Activated CD8-positive, alpha-beta T cell treated with anti-CD3 and anti-CD28 coated beads, Interleukin-2, amount 10 ng/mL, durations not matched to agents 7 days and 5 days (primary cell): ENCODE measurements at places on chromosomes 3 and 15.

DNA sequence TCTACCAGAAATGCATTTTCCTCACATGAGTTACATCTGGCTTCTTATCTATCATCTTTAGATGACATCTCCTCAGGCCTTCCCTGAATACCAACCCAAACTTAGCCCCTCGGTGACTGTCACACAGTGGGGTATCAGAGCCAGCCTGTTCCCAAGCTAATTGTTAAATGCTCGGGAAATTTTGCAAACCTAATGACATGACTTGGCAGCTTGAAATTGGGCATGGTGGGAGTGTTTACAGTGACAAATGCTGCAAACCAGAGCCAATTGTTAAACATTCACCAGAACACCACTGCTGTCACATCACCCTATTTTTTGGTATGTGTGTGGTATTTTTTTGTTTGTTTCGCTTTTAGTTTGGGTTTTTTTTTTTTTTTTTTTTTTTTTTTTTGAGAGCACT, 130.8 kb downstream of the HCN4 start:
- DNase-seq, result no peak

DNA sequence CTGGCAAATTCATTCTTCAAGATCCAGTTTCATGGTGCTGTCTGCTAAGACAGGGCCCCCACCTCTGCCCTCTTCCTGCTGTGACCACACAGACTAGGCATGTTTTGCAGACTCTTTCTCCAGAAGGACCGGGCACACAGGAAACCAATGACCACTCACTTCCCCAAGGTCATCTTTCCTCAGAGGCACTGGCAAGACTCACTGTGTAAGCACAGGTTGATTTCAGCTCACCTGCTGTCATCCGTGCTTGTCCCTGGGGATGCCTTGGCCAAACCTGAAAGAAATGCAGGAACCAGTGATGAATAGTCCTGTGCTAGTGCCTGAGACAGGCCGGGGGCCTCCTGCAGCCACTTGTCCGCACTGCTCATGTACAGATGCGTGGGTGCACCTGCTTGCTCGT, 33.5 kb downstream of the ALS2CL start:
- DNase-seq, result no peak

DNA sequence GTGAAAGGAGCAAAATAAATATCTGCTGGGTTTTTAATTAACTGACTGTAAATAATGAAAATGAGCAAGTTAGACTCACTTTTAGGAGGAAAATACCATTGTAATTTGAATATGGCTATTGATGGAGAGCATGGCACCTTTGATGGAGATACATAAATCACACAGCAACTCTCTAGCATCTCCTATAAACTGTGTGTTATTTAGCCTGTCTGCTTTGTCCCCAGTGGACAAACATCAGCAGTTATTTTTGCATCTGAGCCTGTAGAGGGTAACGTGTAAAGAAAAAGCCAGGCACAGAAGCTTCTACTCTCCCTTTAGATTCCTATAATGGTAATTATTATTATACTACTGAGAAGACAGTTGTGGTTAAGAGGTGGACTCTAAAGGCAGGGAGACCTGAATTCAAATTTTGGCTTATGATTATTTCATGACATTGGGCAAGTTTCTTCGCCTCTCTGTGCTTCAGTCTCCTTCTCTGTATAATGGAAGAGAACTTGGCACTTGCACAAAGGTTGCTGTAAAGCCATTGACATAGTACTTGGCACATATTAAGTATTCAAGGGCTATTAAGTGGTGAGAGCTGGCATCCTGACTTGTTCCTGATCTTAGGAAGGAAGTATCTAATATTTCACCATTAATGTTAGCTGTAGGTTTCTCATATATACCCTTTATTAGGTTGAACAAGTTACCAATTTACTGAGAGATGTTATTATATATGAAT, 289.5 kb upstream of the TRIM42 start:
- DNase-seq, result no peak

DNA sequence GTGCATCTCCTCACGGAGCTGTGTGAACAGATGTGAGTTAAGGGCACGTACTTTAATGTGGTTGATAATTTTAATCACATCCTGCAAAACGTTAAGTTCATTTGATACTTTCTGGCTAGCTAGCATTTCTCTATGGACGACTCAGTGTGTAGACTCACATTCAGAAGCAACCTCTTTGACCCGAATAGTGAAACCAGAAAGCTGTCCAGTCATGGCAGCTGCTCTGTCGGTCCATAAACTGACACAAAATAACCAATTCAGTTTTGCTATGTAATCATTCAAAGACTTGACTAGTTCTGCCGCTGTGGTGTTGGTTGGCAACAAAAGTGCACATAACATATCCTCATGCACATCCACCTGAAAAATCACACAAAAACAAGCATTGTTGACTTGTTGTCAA, 3.7 kb upstream of the GFM1 start:
- DNase-seq, result no peak

- DNase-seq, result no peak
Measured at GRCh38 chr3:73225146-73225855, 163.8 kb downstream of the EBLN2 start.

DNA sequence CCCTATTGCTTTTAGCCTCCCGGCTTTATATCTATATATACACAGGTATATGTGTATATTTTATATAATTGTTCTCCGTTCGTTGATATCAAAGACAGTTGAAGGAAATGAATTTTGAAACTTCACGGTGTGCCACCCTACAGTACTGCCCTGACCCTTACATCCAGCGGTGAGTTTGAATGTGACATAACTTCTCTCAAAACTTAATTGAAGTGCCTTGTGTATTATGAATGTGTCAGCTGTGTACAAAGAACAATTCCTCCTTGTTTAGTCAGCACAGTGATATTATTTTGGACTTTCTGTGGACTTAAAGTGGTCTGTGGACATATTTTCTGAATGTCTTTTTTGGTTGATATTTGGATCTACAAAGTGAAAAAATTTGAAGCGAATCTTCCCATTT, 220 bp downstream of the TP63 start:
- no peak for DNase-seq
